Spinal cord (tissue), 10 donors: ENCODE measurements at places on chromosomes 5 and 9. TPM values are rescaled to one million over a fixed set of nuclear protein-coding genes. Genes with fewer than 3 reads are reported as not detected.
A peak's percentile ranks its signal among the peaks of the same experiment; 100 is the strongest.

- H3K4me3 ChIP-seq: no peak overlapping the region
- DNase-seq: no peak
- no peaks in the 10 kb centered on the region for H3K27me3 ChIP-seq
- H3K4me1 ChIP-seq: no peaks in the 10 kb centered on the region
- no peaks in the 10 kb centered on the region for H3K36me3 ChIP-seq
Measured at GRCh38 chr5:81884871-81885270, 87.0 kb upstream of the ATG10 start.

DNA sequence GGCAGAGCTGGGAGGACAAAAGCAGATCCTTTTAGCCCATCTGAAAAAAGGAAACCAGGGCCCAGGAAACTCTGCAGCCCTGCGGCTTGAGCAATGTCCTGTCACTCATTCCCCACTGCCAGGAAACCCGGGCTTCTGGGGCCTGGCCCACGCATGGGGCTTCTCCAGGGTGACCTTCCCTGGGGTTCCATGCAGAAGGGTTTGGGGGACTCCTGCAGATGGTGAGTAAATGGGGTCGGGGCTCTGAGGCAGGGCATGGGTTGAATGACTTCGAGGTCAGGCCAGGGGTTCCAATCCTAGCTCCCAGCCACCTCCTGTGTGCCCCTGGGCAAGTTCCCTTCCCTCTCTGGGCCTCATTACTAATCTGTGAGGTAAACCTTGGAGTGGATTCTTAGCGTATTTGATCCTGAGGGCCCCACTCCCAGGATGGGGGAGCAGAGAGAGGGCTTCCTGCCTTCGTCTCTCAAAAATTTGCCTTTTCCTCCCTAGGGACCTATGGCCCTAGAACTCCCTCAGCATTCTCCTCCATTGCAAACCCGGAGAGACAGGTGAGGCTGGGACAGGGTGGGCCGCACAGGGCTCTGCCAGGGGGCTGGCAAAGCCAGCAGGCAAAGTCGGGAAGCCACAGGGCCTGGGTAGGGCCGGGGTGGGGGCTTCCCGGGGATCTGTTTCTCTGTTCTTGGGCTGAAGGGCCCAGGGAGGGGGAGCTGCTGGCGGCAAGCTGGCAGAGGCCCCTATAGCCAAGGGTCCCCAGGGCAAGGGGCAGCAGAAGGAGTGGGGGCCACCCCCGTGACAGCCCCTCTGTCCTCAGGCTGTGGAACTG, 25.8 kb downstream of the ADGRD2 start:
- no peak for DNase-seq
- no peak overlapping the region for H3K4me3 ChIP-seq
- H3K36me3 ChIP-seq: peaks cover 3% of the 10 kb centered on the region
- H3K27ac ChIP-seq: no peak overlapping the region
- peaks cover 28% of the 10 kb centered on the region for H3K27me3 ChIP-seq

DNA sequence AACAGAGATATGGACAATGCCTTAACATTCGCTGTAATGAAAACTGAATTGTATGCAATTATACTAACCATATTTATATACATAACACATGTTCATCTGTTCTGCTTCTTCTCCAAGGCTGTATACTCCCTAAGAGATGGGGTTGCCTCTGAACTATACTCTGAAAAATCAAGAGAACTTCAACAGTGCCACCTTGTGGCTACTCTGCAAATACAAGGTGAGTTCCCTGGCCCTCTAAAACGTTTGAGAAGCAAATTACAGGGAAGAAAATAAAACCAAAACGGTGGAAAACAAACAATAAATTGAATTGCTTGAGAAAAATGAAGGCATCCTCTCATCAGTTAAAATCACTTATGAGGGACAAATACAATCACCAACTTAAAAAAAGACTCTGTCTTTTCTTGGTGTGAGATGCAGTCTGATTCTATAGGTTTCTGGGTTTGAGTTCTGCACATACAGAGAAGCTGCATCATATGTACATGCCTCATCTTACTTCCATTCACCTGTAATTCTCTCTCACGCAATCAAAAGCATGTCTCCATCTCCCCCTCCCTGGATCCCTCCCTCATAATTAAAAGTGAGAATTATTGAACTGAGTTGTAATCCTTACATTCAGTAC, 98.6 kb downstream of the FBXW11 start:
- H3K36me3 ChIP-seq: no peaks in the 10 kb centered on the region
- no peak overlapping the region for H3K27ac ChIP-seq
- peak; percentile 75 for DNase-seq
- no peak overlapping the region for H3K4me3 ChIP-seq
- H3K27me3 ChIP-seq: no peaks in the 10 kb centered on the region

DNA sequence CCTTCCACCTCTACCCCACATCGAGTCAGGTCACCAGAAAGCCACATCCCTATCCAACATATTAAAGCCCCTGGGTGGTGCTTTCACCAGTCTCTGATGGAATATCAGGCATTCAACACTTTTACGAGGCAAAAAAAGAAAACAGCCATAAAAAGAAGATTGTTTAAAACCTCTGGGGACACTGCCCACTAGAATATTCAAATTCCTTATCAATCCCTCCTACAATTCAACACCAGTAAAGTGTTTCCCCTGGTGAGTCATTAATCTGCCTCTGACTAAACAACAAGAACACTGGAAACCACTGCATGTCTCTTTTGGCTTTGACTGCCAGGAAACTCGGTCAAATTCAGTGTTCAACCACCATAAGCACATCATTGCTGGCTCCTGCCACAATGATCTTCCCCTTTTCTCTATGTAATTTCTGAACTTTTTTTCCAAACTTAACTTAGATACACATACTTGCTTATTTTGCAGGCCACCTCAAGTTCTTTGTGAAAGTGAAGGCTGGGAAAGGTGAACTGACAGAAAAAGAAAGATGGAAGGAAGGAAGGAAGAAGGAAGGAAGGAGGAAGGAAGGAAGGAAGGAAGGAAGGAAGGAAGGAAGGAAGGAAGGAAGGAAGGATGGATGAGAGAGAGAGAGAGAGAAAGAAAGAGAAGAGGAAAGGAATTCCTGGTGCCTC, 105.3 kb downstream of the PAX5 start:
- no peaks in the 10 kb centered on the region for H3K4me1 ChIP-seq
- no peak overlapping the region for H3K4me3 ChIP-seq
- DNase-seq: no peak

DNA sequence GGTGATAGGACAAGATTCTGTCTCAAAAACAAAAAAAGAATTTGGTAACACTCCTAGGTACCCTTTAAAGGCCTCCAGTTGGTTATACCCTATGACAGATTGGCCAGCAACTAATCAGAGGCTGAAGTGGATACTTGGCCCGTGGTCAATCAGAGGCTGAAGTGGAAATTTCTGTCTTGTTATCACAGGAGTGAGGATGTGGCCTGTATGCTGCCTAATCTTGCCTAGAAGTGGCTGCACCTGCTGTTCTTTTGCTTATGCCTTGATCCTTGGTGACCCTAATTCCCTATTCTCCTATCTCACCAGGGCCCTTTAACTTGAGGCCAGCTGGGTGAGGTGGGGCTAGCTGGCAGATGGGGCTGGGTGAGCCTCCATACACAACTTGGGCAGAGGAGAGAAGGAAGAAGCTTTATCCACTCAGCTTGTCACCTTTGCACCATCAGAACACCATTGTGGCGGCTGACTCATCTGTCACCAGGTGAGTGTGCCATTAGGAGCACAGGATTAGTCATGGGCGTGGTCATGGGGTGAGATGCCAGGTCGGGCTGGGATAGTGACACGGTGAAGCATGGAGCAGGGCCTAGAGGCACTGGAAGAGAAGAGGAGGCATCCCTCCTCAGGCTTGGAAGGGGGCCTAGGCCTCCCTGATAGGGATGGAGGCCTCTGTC, 41.5 kb downstream of the SAR1B start:
- H3K36me3 ChIP-seq: no peaks in the 10 kb centered on the region
- no peak overlapping the region for H3K27ac ChIP-seq
- no peaks in the 10 kb centered on the region for H3K27me3 ChIP-seq
- no peaks in the 10 kb centered on the region for H3K4me1 ChIP-seq
- H3K4me3 ChIP-seq: no peak overlapping the region

DNA sequence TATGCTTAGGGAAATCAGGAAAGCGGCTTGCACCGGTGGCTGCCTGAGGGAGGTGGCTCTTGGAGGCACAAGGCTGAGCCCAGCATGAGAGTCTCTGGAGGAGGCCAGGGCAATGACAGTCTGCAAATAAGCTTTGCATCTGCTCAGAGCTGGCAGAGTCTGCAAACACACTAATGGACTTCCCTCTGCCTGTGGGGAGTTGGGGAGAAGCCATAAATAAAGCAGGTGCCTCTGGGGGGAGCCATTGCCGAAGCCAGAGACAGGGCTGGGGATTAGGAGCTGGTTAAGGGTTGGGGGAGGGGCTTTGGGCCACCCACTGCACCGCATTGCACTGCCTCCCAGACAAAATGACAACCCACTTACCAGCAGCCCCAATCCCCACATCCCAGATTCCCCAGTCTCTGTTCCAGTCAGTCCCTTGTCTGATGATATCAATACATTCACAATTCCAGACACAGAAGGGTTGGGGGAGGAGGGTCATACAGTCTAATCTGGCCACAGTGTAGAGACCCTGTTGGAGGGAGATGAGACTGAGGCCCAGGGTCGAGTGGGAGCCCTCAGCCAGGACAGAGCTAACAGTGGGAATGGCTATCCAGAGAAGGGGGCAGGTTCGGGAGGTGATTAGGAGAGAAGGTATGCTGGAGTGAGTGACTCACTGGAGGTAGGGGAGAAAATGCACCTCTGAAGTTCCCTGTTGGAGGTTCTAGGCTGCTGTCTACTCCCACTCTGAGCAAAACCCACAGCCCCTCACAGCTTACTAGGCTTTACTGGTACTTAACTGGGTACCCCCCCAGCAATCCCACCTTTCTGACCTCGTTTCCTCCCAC, 53.7 kb downstream of the PAX5 start:
- H3K4me3 ChIP-seq: no peak overlapping the region
- no peaks in the 10 kb centered on the region for H3K36me3 ChIP-seq
- peaks cover 45% of the 10 kb centered on the region for H3K27me3 ChIP-seq
- H3K27ac ChIP-seq: no peak overlapping the region
- no peak for DNase-seq

DNA sequence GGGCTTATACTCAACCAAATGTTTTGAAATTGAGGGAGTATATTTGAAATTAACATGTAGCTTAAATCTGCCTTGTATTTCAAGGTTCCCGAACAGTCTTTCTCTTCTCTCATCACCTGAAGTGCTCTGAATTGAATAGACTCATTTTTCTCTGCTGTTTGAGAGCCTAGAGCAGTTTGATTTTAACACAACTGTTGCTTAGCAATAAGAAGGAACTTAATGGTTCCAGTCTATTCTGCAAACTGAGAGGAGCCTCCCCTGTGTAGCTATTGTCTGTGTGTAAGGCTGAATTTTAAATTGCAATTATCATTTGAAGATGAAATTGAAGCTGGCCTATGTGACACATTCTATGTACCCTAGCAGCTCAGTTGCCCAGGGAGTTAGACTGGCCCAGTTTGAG, 87.1 kb upstream of the CKMT2 start:
- H3K4me3 ChIP-seq: no peak overlapping the region
- no peak for DNase-seq
- H3K4me1 ChIP-seq: no peaks in the 10 kb centered on the region
- no peak overlapping the region for H3K27ac ChIP-seq

DNA sequence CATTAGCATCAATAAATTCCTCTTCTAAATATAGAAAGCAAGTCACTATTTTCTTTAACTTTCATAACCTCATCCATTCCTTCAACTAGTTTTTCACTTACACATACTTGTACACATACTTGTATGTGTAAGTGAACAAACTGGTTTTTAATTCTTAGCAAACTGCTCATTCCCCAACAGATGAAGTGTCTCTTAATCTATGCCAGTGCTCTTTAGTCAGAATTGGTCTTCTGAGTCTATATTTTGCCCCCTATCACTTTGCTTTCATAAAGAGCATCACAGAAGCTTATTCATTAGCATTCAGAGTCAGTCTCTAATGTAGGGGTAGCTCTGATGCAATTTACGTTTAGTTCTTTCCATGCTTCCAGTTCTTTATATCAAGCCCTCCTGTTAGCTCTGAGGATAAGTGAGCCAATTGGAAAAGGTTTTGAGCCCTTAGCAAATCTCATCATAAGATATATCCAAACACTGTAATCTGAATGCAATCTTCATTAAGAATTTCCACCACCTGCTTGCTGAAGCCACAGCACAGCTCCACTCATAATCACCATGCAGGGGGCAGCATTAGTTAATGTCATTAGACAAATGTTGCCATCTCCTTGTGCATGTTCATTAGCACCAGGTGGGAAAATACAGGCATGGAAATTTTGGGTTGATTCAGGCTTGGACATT, 178.5 kb upstream of the SLC24A2 start:
- no peak overlapping the region for H3K4me3 ChIP-seq
- no peak for DNase-seq
- H3K27ac ChIP-seq: no peak overlapping the region
- H3K4me1 ChIP-seq: no peaks in the 10 kb centered on the region
- no peaks in the 10 kb centered on the region for H3K36me3 ChIP-seq

GRCh38 chr9:27468462-27469110, 55.5 kb upstream of the IFNK start:
- H3K4me3 ChIP-seq: no peak overlapping the region
- H3K27me3 ChIP-seq: no peaks in the 10 kb centered on the region
- H3K4me1 ChIP-seq: peaks cover 20% of the 10 kb centered on the region
- no peak overlapping the region for H3K27ac ChIP-seq
- DNase-seq: no peak
- no peaks in the 10 kb centered on the region for H3K36me3 ChIP-seq

- no peak for DNase-seq
- H3K36me3 ChIP-seq: no peaks in the 10 kb centered on the region
- no peaks in the 10 kb centered on the region for H3K27me3 ChIP-seq
- H3K4me3 ChIP-seq: no peak overlapping the region
Measured at GRCh38 chr5:140025736-140026135, 17.4 kb downstream of the NRG2 start.

GRCh38 chr9:19119801-19120440, 7.4 kb downstream of the PLIN2 start:
- H3K4me1 ChIP-seq: no peaks in the 10 kb centered on the region
- H3K36me3 ChIP-seq: peaks cover 18% of the 10 kb centered on the region
- DNase-seq: no peak
- no peak overlapping the region for H3K4me3 ChIP-seq

DNA sequence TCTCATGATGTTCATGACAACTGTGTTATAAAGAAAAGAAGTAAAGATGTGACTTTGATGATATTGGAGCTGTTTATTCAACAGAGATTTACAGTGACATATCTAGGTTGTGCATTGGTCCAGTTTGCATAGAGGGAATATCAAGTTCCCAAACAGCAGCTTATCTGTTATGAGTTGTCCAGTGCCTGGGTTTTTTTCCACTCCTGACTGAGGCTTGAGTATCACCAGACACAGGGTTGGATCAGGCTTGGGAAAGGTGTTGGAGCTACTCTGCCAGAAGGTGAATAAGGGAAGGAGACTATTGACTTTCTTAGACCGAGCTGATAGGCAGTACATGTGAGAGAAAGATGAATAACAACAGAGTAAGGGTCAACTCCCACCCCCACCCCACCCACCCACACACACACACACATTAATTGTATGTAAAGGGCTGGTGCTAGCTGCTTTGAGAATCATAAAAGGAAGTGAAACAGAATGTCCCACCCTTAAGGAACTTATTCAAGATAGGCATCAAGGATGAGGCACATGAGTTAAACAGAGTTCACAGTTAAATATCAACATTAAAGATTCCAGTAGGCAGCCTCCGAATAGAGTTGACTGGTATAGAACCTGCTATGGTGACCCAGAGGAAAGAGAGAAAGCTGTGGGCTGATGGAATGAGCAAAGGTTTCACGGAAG, 33.0 kb upstream of the RASGRF2 start:
- no peak overlapping the region for H3K4me3 ChIP-seq
- DNase-seq: no peak
- H3K36me3 ChIP-seq: no peaks in the 10 kb centered on the region

GPX8 gene
- 39.4 TPM for total RNA-seq

CRHBP gene
- 4.7 TPM for total RNA-seq

MRPS30 gene
- total RNA-seq: 60.8 TPM

SPAAR gene
- 0.69 TPM for total RNA-seq

PCDHGA5 gene
- 7.9 TPM for total RNA-seq

PIP5KL1 gene
- 7.3 TPM for total RNA-seq

QRFP gene
- total RNA-seq: not detected

NADK2 gene
- 69.0 TPM for total RNA-seq

SLC6A18 gene
- total RNA-seq: not detected

TAS2R1 gene
- total RNA-seq: 0.69 TPM
